ENCODE measurements at places on chromosomes 6 and 20.

GRCh38 chr6:160972111-160972510, 19.5 kb upstream of the MAP3K4 start:
- DNase-seq, result no peak

GRCh38 chr6:16758163-16758975, 2.9 kb downstream of the ATXN1 start:
- DNase-seq, result peak; percentile 43

DNA sequence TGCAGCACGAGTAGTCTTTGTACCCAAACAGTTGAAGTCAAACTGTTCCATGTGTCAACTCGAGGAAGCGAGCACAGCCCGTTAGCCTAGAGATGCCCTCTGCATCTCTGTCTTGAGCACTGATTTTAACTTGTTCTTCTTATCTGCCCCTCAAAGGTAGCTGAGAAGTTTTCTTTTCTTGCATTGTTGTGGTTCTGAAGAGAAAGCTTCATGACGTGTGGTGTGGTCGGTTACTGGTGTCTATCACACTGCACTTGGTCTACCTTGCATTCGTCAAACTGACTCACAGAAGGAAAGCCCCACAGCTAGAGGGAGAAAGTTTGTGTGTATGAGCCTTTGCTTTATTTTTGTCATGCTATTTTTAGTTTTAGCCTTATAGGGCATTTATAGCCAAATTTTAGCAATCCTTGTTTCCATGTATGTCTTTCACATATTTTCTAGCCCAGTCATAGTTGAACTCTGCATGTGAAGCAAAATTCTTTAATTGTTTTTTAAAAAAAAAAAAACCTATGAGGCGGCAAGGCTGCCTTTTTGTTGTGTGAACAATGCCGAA, 115.1 kb downstream of the JAG1 start:
- DNase-seq, result no peak

DNA sequence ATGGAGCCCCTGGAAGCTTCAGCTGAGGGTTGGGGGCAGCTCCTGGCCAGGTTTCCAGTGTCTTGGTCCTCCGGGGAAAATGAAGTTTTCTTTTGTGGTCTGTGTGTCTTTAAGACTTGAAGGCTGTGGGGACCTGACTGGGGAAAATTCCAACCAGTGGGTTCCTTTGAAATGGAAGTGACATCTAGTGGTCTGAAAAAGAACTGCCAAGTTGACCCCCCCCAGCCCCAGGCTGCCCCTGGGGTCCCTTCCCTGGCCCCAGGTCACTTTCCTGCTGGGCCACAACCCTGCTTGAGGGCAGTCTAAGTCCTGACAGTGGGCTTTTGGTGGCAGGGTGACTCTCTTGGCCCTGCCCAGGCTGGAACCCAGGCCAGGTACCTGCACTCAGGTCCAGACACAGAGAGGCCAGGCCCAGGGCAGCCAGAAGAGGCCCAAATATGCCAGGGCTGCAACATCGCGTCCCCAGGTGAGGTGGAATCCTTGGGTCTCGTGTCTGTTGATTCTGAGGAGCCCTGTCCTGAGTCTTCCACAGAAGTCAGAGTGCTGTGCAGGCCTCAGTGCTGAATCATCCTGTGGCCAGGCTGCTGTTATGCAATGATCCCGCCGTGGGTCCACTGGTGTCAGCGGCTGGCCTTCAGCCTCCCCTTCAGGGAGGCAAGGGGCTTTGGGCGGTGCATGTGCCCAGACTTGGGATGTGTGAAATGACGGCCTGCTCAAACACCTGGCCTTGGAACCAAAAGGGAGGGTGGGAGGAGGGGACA, 68.4 kb downstream of the VEGFA start:
- peak; percentile 61 for DNase-seq

GRCh38 chr20:59643615-59644061, 39.3 kb downstream of the PHACTR3 start:
- DNase-seq, result no peak

DNA sequence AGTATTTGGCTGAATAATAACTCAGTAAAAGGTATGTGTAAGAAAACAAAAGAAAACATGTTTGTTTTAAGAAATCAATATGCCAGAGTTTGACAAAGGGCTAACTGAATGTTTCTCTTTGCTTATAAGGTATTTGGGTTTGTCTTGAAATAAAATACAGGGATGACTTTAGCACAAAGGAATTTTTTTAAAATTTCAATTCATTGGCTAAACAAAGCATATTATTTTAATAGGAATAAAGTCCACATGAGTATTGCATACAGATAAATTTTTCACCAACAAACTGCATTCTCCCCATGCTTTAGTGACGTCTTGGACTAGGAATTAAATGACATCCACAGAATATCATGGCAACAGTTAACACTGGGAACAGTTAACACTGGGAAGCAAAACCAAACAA, 480.0 kb upstream of the JAG1 start:
- no peak for DNase-seq

DNA sequence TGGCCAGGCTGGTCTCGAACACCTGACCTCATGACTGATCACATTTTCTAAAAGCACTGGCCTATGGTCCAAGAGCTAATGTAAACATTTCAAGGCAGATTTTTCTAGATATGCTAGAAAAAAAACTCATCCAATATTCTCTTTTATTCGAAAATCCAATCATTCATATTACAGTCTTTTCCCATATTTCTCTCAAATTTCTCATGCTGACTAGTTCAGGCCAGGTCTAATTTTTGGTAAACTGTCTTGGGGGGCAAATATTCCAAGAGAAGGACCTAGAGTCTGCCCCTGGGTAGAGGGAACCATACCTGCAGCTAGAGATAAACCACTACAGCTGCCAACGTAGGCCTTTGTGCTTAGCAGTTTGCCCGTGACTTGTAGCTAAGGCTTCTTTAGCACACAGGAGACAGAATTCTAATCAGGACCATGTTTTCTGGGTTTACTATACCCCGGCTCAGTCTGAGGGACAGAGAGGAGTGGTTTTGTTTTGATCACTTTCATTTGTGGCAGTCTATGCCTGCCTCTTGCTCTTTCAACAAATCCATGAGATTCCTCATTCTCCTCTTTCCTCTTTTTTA, 71.8 kb upstream of the CITED2 start:
- DNase-seq, result no peak

- no peak for DNase-seq
Measured at GRCh38 chr6:130906736-130907381, 79.7 kb downstream of the SMLR1 start.

GRCh38 chr20:51525241-51526105, 17.0 kb downstream of the NFATC2 start:
- peak; percentile 92 for DNase-seq

DNA sequence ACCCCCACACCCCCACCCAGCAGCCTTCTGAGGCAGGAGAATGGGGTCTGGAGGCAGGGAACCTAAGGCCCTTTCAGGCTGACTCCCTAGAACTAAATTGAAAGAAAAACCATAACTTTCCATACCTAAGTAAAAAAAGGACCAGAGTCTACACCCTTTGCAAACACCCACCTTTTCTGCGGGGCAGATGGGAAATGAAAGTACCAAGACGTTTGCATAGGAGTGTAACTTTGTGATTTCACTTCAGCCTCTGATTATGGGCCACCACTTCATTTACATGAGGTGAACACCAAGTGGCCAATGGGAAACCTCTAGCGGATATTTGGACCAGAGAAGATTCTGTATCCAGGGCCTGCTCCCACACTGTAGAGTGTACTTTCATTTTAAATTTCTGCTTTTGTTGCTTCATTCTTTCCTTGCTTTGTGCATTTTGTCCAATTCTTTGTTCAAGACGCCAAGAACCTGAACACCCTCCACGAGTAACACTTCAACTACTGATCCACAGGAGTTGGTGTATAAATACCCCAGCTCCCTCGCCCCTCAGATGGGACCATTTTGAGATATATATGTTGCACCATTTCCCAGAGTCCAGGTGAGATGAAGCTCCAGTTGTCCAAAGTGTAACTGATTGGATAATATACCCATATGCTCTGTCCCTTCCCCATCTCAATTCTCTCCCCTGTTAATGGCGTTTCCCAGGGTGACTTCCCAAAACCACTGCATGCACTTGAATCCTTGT, 18.9 kb upstream of the SRSF6 start:
- DNase-seq, result no peak

- no peak for DNase-seq
Measured at GRCh38 chr6:146962329-146962728, 241.9 kb upstream of the STXBP5 start.

DNA sequence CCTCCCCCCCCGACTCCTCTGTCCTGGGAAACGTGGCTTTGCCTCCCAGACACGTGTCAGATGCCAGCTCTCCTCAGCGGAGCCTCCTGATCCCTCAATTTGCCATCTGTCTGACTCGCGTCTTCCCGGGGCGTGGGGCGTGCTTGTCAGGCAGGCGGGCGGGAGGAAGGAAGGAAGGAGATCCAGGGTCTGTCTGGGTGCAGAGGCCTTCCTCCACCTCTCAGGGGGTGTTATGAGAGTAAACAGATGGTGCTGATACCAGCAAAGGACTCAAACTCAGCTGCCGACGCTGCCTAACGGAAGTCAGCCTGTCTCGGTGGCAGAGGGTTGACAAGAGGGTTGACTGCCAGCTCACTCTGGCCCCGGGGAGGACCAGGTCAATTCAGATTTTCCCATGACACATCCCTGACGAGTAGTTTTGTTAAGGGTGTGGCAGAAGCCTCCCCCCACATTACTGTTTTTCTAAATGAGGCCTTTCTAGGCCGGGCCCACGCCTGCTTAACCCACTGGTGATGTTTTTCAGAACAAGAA, 17.0 kb downstream of the UQCC2 start:
- DNase-seq, result no peak

GRCh38 chr6:117515326-117515725, 32.9 kb downstream of the DCBLD1 start:
- no peak for DNase-seq

Measured in KBM-7 (cell line).